ENCODE measurements at places on chromosomes 3 and 15.
A peak's percentile ranks its signal among the peaks of the same experiment; 100 is the strongest.

DNA sequence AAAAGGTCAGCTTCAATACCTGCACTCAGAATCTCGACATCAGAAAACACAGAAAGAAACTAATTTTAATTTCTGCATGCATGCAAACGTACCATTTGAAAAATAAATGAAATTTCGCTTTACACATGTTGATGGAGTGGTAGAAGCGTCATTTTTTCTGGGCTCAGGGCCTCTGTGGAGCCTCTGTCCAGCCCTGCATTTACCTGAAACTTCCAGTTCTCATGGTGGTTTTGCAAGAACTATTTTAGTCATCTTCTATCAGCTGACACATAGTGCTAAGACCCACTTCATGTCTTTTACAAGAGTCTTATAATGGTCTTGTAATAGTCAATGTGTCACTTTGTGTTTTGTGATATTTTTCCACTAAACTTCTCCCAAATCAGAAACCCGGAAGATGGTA lies 5.3 kb downstream of the KY start:
- ATAC-seq, result no peak

- ATAC-seq, result no peak
Measured at GRCh38 chr3:192382861-192383260, 344.5 kb downstream of the FGF12 start.

DNA sequence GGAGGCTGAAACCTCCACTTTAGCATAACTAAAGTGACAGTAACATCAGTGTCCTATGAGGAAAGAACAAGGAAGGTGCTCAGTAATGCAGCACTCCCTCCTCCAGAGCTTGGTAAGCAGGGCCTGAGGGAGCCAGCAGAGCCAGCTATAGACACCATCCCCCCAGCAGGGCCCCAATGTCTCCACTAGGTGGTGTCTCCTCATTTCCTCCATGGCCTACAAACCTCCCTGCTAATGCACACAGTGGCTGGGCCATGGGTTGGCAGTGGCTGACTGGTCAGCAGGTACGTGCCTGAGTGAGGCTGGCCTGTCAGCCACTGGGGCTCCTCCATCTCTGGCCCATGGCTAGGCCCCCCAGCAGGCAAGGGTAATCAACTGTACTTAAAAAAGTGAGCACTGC lies 13.6 kb downstream of the MRPS25 start:
- ATAC-seq, result peak; percentile 41

DNA sequence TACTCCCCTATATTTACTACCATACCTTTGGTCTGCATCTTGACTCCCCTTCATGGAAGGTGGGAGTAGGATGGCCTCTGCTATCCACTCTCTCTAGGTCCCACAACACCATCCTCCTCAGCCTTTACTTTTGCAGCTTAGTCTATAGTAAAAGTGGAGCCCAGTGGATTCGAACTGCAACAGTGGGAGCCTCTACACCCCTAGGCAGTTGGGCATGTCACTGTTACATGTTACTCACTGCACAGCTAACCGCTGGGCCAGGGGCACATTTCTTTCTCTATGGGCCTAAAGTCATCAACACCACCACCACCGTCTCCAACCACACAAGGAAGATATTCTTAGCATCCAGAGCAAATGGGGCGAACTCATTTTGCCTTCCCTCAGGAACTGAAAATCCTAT lies 62.9 kb downstream of the KLF13 start:
- ATAC-seq, result no peak

DNA sequence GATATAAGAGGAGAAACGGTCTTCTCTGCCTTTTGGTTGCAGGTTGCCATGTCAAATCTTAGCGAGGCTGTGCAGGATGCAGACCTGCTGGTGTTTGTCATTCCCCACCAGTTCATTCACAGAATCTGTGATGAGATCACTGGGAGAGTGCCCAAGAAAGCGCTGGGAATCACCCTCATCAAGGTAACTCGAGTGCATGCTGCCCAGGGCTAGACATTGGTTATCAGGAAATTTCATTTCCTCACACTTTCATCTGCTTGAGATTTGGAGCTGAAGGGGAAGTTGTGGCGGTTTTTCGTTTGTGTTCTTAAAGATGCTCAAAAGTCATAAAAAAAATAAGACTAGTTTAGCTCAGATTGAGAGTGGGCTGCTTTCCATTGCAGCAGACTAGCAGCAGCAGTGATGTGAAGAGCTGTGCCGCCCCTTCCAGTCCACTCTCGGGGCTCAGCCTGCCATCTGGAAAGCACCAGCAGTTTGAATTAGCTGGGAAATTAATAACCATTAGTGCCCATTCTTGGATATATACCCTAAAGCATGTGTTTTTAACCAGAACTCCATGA lies 32.2 kb downstream of the GPD1L start:
- ATAC-seq, result peak; percentile 37

GRCh38 chr3:79154865-79155264 lies 612.9 kb downstream of the ROBO1 start:
- ATAC-seq, result no peak

- ATAC-seq, result peak; percentile 82
Measured at GRCh38 chr3:28050885-28051284, 190.5 kb upstream of the CMC1 start.

- no peak for ATAC-seq
Measured at GRCh38 chr3:66092175-66092995, 53.7 kb upstream of the MAGI1 start.

GRCh38 chr3:79341961-79342360 lies 425.8 kb downstream of the ROBO1 start:
- ATAC-seq, result no peak

DNA sequence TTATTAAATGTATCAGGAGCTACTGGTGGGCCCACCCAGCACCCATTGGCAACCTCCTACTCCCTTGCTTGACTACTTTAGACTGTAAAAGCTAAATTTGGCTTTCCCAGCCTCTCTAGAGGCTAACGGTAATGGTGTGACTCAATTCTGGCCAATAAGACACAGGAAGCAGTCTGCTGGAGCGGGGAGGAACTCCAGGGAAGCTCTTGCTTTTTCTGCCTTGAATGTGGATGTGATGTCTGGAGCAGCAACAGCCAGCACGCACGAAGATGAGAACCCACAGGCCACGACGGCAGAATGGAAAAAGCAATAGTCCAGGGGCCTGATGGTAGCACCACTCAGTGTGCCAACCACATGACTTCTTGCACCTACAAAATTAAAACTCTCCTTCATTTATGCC lies 39.9 kb downstream of the RAB6B start:
- no peak for ATAC-seq

GRCh38 chr15:67796196-67797127 lies 28.8 kb upstream of the SKOR1 start:
- no peak for ATAC-seq

DNA sequence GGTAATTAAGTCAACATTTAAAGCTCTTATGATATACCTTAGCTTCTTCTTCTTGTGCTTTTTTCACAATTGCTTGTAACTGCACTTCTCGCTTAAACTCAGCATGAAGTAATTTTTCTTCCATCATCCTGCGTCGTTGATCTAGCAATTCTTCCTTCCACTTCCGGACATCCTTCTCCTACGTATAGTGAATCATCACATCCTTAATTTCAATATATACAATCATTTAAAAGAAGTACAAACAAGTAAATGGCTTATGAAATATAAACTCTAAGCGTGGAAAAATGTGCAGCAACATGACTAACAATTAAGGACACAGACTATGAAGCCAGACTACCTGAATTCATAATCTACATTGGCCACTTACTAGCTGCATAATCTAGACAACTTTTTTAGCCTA lies 151.4 kb downstream of the SCAPER start:
- no peak for ATAC-seq

- ATAC-seq, result no peak
Measured at GRCh38 chr3:123341-123740, 73.2 kb upstream of the CHL1 start.

- no peak for ATAC-seq
Measured at GRCh38 chr3:30112902-30113484, 493.4 kb upstream of the TGFBR2 start.

DNA sequence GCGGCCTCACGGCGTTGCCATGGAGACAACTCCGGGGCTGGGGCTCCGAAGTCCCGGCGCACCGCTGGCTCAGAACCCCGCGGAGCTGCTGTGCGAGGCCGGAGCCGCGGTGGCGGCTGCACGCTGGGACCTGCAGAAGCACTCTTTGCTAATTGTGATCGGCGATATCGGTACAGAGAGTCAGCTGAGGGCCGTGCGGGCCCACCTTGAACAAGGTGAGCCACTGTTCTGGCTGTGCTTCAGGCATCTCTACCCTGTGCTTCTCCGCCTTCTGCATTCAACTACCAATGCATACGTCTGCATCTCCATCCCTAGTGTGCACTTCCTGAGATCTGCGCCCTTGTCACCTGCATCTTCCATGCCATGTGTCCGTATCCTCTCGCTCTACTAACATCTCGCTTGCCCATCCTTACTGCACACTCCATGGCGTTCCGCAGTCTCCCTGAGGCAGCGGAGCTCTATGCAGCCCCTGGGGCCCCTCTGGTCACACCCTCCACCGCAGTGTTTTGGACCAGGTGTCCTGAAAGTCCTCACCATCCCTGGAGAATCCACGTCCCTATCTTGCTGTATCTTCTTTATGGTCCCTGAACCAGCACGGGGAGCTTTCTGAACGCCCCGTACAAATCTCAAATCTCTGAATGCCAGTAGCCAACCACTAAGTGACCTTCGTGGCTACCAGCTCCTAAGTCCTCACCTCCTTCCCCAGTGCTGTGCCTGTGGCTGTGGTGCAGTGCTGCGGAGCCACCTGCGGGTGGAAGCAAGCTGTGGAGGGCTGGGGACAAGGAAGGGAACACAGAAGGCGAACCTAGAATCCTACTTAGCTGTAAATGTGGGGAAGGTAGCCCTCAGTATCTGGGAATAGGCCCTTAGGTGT lies 6.2 kb upstream of the MAP1A start:
- no peak for ATAC-seq

DNA sequence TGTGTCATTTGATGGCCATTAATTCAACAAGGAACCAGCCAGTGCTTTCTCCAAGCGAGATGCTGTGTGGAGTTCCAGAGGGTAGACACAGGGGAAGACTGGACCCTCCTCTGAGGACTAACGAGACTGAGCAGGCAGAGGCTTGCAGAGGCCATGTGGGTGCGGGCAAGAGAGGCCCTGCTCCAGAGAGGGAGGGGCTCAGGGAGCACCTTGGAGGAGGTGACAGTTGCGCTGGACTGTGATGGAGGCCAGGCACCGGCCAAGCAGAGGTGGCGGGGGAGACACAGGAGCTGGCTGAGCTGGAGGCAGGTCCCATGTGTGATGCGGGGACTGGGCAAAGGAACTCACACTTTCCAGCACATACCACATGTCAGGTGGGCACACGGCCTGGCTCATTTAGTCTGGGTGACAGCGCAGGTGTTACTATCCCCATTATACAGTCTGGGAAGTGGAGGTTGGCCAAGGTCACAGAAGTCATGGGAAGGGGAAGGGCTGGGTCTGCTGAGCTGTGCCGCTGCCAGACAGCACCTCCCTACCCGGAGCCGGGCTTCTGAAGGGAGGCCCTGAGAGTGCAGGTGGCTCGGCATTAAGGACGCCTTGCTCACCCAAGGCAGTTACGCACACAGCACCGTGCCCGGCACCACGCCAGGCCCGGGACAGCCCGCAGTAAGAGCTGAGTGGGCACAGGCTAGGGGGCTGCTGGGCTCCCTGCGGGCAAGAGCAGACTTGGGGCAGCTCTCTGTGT lies 3.7 kb downstream of the MELTF start:
- no peak for ATAC-seq

- no peak for ATAC-seq
Measured at GRCh38 chr3:134459562-134459961, 26.2 kb downstream of the ANAPC13 start.

Data from activated T-helper 17 cell treated with anti-CD3 and anti-CD28 coated beads, Interleukin-2, amount 50 U/mL, for 72 hours (primary cell).